ENCODE measurements at places on chromosomes 4 and X.

DNA sequence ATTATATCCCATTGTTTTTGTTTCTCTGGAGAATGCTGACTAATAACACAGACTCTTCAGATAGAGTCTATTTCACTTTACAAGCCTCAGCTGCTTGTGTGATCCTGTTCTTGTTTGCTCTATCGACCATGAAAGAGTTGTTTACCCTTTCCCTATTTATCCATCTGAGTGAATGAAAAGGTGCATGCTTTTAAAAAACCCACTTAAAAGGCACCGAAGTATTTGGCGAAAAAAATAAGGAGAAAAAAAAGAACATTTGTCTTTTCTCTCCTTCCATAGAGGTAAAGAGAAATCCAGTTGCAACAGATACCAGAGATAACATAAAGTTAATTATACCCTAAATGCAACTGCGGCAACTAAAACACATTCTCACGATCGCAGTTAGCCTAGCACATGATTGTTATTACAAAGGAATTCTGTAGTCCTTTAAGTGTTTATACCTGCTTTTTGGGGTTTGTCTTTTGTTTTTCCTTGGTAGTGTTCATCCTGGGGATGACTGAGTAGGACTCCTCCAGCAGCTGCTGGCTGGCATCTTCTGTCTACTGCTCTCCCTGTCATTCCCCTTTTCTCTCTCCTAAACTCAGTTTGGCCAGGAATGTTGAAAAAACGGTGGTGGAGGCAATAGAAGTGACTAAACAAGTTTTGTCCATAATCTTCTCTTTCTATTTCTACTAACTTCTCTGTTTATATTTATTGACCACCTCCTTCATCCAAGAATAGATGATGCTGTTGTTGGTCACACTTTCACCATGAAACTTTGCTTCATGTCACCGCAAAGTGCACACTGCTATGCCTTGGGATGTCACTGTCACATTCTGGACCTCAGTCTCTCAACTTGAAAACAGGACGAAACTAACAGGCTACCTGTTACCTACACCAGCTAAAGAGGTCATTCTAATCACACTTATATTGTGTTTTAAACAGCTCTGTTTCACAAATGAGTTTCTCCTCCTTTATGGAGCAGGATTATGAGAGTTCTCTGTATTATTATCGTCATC, 41.9 kb upstream of the FRAS1 start:
- DNase-seq = no peak

DNA sequence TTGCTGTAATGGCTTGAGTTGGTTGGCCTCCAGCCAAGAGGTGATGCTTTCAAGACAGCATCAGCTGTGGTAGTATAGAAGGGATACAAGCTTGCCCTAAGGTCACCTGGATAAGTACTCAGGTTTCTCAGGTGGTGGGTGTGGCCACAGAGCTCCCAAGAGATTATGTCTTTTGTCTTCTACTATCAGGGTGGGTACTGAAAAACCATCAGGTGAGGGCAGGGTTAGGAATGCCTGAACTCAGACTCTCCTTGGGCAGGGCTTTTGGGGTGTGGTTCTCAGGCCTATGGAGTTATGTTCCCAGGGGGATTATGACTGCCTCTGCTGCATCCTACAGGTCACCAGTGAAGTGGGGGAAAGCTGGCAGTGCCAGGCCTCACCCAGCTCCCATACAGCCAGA, 654.6 kb upstream of the GALNT7 start:
- no peak for DNase-seq

DNA sequence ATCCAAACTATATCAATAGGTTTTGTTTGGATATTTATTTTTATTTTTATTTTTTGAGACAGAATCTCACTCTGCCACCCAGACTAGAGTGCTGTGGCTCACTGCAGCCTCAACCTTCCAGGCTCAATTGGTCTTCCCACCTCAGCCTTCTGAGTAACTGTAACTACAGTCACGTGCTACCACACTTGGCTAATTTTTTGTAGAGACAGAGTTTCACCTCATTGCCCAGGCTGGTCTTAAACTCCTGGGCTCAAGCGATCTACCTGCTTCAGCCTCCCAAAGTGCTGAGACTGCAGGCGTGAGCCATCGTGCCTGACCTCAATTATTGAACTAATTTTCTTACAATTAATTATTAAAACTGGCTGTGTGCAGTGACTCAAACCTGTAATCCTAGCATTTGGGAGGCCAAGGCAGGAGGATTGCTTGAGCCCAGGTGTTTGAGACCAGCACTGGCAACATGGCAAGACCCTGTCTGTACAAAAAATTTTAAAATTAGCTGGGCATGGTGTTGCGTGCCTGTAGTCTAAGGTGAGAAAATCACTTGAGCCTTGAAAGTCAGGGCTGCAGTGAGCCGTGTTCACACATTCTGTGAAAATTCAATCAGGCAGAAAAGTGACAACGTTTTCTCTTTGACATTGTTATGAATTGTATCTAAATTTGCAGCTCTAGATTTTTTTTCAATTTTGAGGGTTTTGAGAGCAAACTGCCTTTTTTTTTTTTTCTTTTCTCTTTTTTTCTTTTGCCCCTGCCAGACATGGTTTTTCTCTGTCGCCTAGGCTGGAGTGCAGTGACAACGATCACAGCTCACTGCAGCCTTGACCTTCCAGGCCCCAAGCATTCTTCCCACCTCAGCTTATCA, 66.0 kb downstream of the UBE2K start:
- no peak for DNase-seq

DNA sequence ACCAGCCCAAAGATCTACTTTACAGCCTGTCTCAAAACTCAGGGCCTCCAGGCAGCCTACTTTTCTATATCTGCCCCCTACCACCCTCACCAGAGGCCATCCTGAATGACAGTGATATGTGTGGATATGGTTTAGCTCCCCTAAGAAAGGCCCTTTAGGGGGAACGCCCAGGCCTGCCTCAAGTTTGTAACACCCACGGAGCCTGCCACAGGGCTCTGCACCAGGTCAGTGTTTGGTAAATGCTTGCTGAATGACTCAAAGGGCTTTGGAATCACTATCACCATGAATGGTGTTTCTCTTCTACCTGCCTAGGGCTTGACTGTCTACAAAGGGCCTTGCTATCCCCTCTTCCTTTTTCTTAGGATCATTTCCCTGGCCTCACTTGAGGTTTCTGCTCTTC, 11.3 kb upstream of the LONRF3 start:
- no peak for DNase-seq

DNA sequence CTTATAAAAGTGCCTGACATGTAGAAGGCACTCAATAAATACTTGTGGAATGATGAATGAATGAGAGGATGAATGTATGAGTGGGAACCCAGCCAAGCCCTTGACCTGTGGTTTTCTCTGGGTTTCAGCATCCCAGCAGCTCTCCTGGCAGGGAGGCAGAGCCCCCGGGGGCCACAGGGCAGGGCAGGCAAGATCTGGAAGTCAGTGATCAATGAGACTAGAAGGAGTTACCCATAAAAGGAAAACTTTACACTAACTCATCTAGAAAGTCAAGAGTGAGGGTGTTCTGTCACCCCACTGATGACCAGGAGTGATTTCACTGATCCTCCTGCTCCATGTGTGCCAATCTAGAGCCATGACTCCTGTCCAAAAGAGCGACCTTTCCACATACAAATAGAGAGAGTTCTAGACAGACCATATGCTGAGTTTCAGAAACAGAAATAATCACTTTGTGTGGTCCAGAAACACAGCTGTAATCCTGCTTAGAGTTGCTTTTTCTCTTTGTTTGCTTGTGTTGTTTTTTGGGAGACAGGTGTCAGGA, 37.4 kb downstream of the MGARP start:
- DNase-seq = peak; percentile 85

DNA sequence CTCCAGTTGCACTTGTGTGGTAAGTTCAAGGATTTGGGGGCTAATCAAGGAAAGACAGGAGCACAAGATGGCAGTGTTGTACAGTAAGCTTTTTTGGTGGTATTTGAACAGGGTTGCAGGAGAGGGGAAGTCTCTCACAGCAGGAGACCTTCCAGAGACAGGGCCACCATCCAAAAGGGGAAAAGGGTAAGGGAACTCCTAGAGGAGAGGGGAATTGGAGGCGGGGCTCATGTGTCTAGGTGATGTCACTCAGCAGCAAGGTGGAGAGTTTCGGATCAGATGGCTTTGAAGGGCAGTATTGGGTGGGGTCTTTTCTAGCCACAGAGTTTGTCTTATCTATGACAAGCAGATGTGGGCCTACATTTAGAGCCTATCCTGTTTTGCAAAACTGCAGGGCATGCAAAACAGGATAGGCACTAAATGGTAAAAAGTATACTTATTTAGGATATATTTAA, 13.4 kb upstream of the RNF175 start:
- no peak for DNase-seq

DNA sequence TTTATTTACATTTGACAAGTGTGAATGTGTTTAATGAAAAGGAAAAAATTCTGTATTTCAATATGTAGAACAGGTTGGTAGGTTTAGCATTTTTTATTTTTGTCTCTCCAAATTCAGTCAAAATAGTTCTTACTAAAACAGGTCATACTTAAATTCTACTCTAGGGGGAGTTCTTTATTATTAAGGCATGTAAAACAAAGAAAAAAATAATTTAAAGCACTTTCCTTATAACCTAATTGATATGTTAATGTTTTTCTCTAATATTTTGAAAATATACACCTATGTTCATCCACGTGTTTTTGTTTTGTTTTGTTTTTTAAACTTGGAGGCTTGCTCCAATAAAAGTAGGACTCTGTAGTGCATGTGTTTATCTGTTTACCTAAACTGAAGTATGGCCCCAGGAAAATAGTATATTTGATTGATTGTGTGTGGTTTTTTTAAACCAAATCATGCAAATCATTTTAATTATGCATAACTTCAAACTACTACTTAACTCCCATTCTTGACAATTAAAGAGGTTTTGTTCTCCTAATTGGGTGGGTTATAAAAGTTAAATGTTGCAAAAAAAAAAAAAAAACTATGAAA, 562.7 kb downstream of the RPA4 start:
- no peak for DNase-seq

- no peak for DNase-seq
These were observed 36.4 kb upstream of the CWH43 start for GRCh38 chr4:48949518-48950219.

- no peak for DNase-seq
These were observed at the start of gene BEND4 for GRCh38 chr4:42152507-42153504. BEND4 (minus strand) TSS chr4:42152655; CDS start chr4:42152143, 512 bp downstream.

DNA sequence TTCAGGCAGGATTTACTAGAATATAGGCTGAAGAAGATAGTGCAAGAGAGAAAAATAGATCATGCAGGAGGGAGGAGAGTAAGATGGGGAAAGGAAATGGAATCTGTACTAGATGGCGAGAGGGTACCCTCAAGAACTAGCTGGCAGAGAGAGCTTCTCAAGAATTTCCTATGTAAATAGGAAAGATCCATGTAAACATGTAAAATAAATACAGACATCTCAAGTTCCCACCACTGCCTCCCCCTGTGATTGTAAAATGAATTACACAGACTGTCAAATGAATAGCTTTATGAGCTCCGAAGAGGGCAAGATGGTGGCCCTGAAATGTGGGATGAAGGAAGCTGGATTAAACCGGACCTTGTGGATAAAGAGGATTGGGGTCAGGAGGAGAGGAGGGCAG, 178.0 kb downstream of the PALLD start:
- DNase-seq = peak; percentile 12

DNA sequence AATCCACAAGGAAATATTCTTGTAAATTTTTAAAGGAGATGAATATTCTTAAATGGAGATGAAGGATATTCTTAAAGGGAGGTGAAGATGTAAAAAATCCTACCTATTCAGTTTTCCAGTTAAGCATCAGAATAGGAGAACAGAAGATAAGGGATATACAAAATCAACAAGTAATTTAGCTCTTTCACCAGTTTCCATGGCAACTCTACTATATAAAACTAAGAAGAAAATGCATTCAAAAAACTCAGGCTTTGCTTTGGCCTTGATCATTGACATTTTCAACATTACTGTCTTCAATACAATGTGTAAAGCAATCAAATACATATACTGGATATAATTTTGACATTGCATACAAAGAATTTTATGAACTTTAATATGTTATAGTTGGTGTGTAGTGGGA, 622.7 kb upstream of the GRID2 start:
- DNase-seq = no peak

- no peak for DNase-seq
These were observed 484.2 kb downstream of the BCOR start for GRCh38 chrX:39613482-39613995.

- no peak for DNase-seq
These were observed 11.0 kb upstream of the FGF5 start for GRCh38 chr4:80255329-80256095.

DNA sequence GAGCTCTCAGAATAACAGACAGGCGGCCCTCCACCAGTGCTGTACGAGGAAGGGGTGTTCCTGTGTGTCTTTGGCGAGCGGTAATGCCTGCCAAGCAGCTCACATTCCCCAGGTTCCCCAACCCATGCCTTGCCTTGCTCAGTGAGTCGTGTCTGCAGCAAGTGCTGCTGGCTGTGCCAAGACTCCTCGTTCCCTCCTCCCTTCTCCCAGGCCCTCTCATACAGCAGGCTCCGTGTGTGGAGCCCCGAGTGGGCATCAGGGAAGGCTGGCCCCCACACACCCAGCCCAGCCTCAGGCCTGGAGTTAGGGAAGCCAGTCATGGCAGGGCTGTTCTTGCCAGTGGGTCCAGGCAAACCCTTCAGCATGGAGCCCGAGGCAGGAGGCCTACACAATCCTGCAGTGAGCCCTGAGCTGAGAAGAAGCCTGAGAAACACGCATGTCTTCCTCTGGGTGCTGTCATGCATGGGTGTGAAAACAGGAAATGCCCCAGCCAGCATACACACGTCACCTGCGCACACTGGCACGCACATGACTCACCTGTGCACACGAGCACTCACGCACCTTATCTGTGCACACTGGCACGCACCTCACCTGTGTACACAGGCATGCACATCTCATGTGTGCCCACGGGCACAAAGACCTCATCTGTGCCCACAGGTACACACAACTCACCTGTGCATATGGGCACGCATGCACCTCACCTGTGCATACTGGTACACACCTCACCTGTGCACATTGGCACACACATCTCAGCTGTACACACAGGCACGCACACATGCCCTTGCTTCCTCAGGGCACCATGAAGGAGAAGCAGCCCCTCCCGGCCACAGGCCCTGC, 238.7 kb downstream of the DHRSX start:
- DNase-seq = no peak

- DNase-seq = no peak
These were observed 43.9 kb downstream of the CYSLTR1 start for GRCh38 chrX:78283511-78283910.

DNA sequence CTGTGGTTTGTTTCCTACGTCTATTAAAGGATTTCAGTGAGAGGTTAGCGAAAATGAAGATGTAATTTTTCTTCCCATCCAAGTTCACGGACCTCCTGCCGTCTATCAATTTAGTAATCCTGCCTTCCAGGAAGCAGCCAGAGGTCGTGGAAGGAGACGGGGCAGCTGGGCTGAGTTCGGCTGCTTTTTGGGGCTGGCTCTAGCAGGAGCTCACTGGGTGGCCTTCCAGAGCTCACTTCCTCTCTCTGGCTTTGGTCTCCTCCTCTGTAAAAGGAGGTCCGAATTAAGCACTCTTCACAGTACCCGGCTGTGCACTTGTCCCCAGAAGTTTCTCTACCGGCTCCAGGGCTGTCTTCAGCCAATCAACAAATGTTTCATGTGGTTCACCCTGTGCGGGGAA, 295.4 kb downstream of the BCOR start:
- DNase-seq = no peak

- no peak for DNase-seq
These were observed 35.3 kb upstream of the VSIG4 start for GRCh38 chrX:66074920-66075879.

- no peak for DNase-seq
These were observed 1026.2 kb downstream of the DMD start for GRCh38 chrX:32185160-32185559.

- DNase-seq = no peak
These were observed 1038.4 kb upstream of the PABPC4L start for GRCh38 chr4:135239964-135240363.
